Astrocyte of the cerebellum (primary cell): ENCODE measurements at places on chromosomes 16 and 17.

DNA sequence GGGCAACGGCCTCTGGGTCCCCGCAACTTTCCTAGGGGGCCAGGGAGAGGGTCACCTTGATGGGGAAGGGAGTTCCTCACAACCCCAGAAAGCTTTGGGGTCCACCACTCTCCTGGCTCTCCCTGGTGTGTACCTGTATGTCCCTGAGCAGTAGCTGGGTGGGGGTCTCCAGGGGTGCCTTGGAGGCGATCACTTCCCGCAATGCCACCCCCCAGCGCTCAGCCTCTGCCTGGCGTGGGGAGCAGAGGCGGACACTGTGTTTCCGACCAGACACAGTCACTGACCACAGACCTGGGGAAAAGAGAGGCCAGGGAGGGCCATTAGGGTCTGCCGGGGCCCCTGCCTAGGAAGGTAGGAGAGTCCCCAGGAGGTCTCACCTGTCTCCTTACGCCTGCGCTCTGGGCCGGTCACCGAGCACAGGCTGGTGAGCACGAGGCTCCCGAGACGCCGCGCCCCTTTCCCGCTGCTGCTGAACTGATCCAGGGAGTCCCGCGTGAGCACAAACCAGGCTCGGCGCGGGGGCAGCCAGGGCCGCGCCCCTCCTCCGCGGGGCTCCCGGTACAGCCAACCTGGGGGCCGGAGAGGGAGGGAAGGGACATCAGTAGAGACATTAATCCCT is 3.4 kb downstream of the PLEKHH3 start:
- DNase-seq, result no peak

GRCh38 chr17:18177722-18178121 is 5.9 kb upstream of the ALKBH5 start:
- DNase-seq, result no peak

DNA sequence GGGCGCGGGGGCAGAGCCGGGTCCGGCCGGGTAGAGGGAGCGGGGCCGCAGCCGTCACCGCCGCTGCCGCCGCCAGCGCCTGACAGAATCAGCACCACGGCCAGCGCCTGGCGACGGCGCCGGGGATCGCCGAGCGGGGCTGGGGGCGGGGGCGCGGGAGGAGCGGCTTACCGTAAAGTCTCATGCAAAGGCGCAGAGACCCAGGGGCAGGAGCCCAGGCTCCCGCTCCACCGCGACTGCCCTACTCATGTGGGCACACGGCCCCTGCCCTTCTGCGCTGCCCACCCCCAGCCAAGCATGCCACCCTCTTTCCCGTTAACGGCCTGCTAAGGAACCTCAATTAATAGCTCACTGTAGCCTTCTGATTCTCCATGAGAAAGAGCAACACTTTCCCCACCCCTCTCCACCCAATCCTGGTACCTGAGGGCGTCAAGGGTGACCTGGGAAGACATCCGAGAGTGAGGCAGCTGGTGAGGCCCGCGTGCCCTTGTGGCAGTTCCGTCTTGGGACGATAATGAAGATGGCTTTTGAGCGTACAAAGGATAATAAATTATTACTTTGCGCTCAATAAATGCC is at the start of gene SEZ6:
Gene SEZ6, minus strand, starts transcription at position 98 of the 576 bp plus-strand sequence. CDS start 164 bp downstream, outside the sequence.
- DNase-seq, result peak; percentile 8

GRCh38 chr16:61579195-61579594 is 457.0 kb downstream of the CDH8 start:
- no peak for DNase-seq

DNA sequence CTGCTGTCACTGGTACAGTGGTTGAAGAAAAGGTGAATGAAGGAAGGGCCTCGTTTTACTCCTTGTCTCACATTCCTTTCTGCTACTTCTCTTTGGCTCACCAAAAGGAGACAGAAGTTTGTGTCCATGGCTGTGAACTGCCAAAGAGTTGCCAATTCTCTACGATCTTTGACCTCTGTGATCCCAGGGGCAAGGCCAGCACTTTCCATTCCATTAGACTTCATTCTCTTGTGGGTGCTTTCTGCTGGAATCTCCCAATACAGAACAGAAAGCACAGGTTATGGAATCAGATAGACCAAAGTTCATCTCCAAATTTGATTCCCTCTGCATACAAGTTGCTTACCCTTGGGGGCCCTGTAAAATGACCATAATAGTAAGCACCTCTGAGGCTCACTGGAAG is 407.6 kb downstream of the MAF start:
- DNase-seq, result no peak

DNA sequence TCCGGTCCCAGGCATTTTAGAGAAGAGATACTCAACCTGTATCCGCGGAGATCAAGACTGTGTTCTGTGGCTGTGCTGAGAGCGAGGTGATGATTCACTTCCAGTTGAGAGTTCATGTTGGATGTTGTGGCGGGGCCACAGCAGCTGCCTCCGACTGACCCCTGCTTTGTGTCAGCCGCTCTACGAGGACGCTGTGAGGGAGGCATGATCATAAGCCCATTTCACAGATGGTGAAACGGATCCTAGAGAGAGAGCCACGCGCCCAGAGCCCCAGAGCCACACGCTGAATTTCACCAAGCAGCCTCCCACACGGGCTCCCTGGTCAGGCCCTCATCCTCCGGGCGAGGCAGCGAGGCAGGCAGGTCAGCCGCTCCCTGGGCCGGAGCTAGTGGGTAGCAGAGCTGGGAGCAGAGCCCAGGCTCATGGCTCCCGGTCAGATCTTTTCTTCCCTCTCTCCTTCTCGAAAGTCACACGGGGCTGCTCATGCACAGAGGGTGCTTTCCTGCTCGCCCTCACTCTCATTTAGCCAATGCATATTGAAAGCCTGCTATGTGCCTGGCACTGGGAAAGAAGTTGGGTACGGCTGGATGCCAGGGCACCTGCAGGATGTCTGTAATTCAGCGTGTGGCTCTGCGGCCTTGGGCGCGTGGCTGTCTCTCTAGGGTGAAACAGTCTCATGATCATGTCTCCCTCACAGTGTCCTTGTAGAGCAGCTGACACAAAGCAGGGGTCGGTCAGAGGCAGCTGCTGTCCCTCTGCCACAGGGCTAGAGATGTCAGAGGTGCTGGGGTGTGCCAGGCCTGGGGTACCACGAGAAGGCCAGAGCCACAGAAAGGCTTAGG is 155.6 kb upstream of the CHMP6 start:
- no peak for DNase-seq

GRCh38 chr17:10871914-10872313 is 34.0 kb upstream of the PIRT start:
- DNase-seq, result no peak

DNA sequence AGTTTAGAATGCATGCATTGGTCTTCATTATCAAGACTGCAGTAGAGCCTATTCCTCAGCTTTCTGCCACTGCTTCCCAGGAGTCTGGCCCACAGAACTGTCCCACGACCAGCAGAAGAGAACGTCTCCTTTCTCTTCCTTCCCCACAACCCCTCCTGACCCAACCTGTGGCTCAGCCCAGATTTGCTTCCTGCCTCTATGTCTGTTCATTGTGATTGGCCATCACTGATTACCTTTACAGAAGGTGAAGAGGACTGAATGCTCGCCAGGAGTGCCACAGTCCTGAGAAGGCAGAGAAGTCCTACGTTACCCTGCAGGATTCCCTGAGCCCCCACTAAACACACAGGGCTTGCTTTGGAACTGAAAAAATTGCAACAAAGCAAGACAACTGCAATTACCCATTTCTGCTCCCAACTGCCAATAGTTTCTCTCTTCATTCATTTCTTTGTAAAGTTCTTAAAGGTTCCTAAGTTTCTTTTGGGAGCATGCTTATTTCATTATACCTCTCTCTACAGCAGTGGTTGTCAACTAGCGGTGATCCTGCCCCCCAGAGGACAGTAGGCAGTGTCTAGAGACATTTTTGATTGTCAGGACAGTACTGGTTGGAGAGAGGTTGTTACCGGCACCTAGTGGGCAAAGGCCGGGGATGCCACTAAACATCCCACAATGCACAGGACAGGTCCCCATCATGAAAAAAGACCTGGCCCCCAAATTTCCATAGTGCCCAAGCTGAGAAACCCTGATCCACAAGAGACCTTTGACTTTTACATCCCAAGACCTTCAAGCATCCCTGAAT is 4.5 kb upstream of the NAT9 start:
- no peak for DNase-seq

- no peak for DNase-seq
Measured at GRCh38 chr17:7590743-7591142, 849 bp upstream of the SOX15 start.

DNA sequence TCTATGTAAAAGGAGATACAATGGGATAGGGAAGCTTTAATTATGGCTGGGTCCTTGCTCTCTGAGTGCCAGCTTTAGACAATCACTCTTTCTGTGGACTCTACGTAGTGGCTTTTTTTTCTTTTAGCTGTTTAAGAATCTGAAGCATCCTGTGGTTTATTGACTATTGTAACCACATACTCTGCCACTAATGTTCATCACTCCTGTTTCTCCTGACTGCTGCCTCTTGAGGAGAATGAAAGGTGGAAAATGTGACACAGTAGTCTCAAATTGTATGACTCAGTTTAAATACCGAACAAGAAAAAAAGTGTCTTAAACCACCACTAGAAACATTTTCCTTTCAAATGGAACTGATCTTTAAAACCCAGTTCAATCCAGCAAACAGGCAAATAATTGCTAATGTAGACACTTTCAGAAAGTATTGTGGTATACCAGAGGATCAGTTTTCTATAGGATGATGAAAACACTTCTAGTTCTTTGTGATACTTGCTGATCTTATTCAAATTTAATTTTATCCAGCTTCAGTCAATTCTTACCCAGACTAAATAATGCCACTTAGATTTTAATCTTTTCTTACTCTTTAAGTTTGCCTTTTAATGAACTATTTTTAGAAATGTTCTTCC is 302.7 kb upstream of the PMFBP1 start:
- DNase-seq, result peak; percentile 92

DNA sequence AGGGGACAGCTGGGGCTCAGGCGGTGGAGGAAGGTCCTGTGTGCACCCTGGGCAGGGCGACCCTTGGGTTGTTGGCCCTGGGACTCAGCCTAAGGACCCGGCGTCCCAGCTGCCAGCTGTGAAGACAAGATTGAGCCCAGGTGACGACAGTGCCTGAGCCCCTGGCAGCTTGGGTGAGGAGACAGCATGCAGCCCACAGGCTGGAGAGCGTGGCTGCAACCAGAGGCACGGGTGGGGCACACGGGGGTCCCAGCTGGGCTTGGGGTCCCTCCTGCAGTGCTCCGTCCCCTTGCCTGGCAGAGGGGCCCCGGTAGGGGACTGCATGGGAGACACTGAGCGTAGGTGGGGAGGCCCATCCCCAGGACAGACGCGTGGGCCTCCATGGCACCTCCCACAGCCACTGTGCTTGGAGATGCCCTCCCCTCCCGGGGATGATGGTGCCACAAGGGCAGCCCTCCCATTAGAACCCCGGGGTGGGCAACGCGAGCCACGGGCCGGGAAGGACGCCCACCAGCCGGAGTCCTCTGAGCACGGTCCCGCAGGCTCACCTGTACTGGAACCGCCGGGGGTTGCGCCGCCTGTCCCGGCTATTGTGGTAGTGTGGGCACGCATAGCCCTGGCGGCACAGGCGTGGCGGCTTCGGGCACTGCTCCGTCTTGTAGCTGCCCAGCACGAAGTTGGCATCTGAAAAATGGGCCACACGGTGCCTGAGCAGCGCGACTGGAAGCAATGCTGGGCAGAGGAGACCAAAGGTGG is 15.5 kb downstream of the UNKL start:
- DNase-seq, result no peak

GRCh38 chr16:48206594-48207242 is 37.4 kb upstream of the LONP2 start:
- DNase-seq, result no peak

GRCh38 chr17:73616120-73616872 is 27.9 kb downstream of the SDK2 start:
- DNase-seq, result no peak

- no peak for DNase-seq
Measured at GRCh38 chr17:47324224-47325020, 667 bp downstream of the EFCAB13 start.

DNA sequence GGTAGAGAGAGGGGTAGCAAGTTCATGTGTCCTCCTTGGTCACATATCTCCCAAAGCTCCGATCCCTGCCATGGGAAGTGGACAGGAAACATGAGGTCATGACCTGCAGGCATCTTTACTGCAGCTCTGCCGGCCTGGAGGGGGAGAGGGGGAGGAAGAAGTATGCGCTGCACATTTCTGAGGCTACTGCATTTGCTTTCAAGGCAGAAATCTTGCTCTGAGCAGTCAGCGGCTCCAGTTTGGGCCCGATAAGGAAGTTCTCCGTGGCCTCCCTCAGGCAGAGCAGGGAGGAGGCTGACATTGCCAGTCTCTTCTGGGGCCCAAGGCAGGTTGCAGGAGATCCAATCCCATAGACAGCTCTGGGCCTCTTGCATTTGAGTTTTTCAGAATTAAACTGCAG is 1.5 kb upstream of the NHERF1 start:
- no peak for DNase-seq

GRCh38 chr16:122361-122760 is 16.1 kb downstream of the NPRL3 start:
- no peak for DNase-seq

GRCh38 chr17:1951920-1952319 is 73.2 kb downstream of the RTN4RL1 start:
- no peak for DNase-seq

GRCh38 chr17:74574489-74575142 is 7.3 kb upstream of the CD300H start:
- DNase-seq, result no peak

- no peak for DNase-seq
Measured at GRCh38 chr17:82950525-82951102, 110.8 kb upstream of the ZNF750 start.

DNA sequence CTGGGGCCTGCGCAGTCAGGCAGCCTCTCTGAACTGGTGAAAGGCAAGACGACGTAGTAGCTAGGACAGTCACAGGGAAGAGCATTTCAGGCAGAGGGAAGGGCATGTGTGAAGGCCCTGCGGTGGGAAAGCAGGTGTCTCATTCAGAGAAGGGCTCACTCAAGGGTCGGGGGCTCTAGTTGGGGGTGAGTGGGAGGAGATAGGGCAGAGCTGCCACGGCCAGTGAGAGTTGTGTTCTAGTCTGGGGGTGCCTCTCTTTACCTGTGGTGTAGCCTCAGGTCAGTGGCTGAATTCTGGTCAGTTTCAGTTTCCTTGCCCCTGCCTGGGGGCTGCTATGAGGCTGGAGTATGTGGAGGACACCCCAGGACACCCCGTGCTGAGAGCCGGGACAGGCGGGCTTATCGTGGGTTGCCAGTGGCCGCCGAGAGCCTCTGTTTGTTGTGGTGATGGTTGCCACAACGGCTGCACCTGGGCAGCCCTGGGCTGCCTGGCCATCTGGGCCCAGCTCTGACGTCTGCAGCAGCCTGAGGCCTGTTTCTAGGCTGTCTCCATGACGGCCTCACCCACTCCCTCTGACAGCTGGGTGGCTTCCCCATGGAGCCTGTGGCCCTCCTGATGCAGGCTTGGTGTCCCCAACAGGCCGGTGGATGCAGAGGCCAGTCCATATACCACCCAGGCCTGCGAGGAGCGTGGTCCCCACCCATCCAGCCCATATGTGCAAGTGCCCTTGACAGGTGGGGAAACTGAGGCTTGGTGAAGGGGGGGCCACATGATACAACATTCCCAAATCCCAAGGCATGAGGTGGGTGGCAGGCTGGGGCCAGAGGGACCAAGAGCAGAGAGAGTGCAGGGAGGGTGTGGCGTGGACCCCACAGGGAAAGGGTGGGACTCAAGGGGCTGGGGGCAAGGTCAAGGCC is 10.8 kb downstream of the MAP2K3 start:
- no peak for DNase-seq
